ENCODE measurements at places on chromosomes 1 and 21.
A peak's percentile ranks its signal among the peaks of the same experiment; 100 is the strongest.

DNA sequence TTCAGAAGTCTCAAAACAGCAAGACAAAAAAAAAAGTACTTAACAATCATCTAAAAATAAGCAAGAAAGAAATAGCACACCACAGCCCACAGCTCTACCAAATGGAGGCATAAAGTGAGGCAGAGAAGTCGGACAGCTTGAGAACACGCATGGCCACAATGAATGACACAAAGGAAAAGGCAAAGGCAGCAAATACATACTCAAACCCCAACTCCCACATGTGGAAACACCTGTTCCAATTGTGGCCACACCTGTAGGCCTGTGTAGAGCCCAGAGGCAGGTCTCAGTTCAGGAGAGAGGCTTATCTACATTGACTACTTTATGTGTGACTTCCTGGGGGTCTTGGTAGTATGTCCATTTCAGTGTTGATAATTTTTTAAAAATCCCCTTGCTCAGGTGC, 543.5 kb downstream of the LMO4 start:
- DNase-seq = no peak

DNA sequence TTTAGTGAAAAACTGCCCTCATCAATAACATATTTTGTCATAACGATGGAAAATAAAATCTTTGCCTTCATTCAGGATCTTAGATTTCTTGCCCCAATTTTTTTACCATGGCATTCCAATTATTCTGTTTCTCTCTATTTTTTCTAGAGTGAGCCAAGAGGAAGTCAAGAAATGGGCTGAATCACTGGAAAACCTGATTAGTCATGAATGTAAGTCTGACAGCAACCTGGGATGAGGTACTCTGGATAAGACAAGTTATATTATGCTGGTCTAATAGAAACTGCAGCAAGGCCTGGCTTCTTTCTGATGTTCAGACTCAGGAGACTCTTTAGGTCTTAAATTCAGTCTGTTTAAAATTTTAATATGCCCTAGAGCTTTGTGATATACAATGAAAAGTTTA, 3.5 kb downstream of the RGS4 start:
- DNase-seq = no peak

GRCh38 chr1:161261261-161262235, 3.0 kb downstream of the PCP4L1 start:
- DNase-seq = peak; percentile 10

- DNase-seq = no peak
Measured at GRCh38 chr1:226593541-226593940, 45.0 kb downstream of the STUM start.

GRCh38 chr1:161945306-161946060, 78.2 kb downstream of the OLFML2B start:
- DNase-seq = no peak

- no peak for DNase-seq
Measured at GRCh38 chr1:78176448-78176847, 130.7 kb downstream of the GIPC2 start.

All from spinal cord (tissue), 10 donors.